ENCODE measurements at places on chromosomes 7 and 10.

DNA sequence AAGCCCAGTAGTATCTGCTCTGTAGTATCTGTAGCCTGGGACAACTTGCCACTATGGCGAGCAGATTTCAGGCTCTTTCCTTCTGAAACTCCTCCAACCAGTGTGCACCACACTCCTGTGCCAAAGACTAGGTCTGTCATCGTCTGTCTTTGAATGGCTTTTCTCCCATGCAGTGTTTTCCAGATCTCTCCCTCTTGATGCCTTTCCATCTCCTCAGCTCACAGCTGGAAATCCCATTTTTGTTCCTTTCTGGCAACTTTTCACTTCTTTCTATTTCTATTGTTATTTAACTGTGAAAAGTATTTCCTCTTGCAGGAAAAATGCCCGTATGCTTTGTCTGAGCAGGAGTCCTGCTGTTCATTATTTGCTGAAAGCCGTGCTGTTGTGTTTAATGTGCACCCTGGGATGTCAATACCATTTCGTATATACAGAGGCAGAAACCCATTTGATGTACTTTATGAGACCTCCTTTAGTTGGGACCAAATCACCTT is 373.7 kb downstream of the PHTF2 start:
- no peak for DNase-seq

DNA sequence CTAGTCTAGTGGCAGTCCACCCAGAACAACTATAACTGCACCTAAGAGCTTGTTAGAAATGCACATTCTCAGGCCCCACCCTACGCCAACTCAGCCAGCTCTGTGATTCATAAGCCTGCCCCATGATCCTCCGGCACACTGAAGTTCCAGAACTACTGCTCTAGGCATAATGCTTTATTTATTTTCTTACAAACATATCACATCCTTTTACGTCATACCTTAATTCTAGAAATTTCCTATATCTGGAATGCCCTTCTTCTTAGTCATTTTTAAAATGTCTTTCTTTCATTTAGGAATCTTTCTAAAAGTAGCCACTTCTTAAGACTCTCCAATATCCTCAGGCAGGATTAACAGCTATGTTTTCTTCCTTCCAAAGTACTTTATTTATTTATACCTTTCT is 480.1 kb downstream of the INHBA start:
- DNase-seq = peak; percentile 28

DNA sequence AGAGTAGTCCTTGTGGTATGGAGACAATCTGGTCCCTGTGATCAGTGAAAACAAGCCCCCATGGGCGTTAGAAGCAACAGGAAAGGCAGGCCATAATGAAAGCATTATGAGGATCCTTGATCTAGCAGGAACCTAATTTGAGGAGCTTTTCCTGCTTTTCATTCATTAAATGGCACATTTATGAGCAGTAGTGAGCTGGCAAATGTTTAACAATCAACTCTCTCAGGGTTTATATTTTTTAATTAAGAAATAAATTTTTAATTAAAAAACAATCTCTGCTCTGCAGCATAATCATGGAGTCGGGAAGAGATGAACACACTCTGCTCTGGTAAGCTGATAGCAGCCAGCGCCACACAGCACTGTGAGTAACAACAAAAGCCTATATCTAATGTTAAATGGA is 11.3 kb upstream of the NEBL start:
- no peak for DNase-seq

DNA sequence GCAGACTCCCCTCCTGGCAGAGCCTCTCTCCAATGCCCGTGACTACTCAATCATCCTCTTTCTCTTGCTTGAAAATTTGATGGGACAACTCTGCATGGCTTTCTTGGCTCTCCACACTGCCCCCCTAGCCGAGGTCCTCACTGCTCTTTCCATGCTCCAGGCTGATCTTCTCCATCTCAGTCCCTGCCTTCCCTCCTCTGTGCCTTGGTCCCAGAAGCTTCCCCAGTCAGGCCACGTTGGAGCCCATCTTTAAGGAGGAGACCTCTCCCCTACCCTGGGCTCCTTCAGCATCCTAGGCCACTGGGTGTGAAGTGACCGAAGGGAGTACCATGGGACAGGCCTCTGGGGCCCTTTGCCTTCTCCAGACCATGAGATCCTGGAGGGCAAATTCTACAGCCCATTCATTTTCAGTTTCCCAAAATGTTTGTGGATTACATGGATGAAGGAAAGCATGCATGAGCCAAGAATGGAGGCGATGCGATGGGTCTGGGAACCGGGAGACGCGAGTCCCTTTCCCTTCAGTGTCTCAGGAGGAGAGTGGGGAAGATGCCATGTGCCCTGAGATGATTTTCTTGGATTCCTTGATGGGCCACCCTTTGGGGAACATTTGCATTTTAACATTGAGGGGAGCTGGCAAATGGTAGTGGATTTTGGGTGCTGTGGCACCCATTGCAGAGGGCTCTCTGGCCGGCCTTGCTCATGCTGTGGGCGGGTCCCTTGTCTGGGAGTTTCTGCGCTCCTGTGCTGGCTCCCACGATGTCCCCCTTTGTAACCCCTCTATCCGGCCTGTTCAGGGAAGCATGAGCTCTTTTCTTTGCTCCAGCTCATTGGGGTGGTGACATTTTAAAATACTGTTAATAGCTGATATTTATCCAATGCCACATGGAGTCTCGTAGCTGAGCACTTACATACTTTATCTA is 376.6 kb downstream of the RPS24 start:
- DNase-seq = no peak

- DNase-seq = no peak
Measured at GRCh38 chr10:89771684-89772083, 70.3 kb downstream of the KIF20B start.

DNA sequence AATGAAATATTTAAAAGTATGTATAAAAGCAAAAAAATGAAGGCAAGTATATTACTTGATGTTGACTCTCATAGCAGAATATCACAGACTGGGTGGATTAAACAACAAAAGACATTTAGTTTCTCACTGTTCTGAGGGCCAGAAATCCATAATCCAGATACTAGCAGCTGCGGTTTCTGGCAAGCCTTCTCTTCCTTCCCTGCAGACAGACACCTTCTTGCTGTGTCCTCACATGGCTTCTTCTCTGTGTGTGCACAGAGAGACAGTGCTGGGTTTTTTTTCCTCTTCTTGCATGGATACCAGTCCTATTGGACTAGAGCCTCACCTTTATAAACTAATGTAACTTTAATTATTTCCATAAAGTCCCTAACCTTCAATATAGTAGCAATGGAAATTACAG is 127.9 kb upstream of the AKR1E2 start:
- peak; percentile 53 for DNase-seq

DNA sequence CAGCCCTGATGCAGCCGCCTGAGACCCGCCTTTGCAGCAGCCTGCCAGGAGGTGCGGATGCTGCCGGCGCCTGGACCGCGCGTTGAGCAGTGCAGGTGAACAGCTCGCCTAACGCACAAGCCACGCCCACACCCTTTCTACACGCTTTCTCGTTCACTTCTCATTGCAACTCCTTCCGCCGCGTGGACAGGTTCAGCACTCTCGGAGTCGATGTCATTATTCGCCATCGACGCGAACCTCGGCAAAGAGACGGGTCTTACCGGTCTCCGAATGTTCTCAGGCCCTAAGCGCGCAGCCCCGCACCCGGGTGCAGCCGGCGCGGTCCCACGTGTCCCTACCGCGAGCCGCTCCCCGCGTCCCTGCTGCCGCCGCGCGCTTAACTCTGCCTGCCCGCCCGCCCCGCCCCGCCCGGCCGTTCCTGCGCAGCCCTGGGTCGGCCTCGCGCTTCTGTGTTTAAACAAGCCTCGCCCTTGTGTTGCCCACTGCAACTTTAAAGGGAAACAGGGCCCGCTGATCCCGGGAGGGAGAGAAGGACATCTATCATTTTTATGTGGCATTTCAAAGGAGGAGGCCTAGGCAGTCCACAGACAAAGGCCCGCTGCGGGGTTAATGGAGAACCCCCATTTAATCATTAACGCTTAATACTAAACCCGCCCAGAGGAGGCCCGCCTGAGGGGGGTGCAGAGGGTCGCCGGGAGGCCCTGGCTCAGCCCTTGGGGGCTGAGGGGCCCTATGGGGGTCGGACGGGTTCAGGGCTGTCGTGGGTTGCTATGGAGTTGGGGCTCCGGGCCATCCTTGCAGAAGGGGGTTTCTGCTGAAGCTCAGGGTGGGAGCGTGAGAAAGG is 128.5 kb downstream of the WDR11 start:
- no peak for DNase-seq

DNA sequence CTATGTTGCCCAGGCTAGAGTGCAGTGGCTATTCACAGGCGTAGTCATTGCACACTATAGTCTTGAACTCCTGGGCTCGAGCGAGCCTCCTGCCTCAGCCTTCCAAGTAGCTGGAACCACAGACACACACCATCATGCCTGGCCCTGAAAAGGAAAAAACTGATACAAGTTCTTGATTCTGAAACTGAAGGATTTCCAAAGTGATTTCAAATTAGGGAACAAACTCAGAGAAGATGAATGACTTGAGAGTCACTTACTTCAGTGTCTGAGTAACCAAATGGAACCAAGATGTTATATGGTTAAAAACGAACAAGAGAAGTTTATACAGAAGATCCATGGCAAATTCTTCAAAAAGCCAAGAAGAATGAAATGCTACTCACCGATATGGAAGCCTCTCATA is 14.4 kb downstream of the CWF19L1 start:
- no peak for DNase-seq

DNA sequence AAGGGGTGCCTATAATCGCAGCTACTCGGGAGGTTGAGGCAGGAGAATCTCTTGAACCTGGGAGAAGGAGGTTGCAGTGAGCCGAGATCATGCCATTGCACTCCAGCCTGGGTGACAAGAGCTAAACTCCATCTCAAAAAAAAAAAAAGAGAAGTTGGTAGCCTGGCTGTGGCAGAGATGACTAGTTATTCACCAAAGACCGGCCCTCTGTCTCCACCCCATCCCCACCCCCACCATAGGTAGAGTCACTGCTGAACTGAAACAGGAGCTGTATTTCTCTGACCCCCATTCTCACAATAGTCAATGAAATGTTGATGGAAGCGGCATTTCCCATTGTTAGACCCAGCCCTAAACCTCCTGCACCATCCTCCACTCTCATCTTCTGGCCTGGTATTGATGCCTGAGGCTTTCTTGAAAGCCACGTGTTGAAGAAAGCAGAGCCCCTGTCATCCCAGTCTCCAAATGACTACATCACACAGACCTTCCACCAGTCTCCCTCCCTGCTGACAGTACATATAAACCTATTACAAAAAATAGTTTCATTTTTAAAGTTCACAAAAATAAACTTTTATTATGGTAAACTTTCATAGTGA is 9.4 kb upstream of the PIK3CG start:
- no peak for DNase-seq

DNA sequence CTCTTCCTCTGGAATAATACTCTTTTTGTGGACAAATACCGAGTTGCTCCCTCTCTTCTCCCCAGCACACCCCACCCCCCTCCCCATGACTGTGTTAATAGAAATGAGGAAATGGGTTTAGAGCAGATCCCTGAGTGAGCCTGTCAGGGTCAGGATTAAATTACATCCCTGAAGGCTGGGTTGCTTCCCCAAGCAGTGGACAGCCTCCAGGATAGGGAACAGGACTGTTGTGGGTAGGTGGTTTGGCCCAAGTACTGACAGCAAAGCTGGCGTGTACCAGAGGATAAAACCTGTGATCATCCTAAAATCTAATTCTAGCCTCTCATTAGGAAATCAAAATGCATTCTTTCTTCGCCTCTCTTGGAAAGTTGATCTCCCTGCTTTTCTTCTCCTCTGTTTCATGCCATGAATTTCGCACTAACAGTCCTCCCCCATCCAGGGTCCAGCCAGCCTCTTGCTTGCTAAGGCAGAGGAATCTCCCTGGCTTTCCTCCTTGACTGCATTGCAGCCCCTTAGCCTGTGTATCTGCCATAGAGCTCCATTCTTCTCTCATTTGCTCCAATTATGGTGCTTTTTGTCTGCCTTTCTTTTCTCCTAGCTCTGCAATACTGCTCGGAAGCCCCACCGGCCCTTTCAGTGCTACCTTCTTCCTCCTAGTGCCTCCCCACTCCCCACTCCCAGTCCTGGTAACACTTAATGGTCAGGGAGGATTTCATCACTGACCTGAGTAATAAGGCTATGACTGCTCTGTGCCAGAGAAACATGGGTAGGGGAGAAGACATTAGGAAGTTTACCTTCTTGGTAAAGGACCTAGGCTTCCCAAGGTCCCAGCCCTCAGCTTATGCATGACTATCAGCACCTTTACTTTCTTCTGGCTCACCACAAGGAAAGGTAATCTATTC is 8.4 kb downstream of the LRRC4 start:
- peak; percentile 81 for DNase-seq

DNA sequence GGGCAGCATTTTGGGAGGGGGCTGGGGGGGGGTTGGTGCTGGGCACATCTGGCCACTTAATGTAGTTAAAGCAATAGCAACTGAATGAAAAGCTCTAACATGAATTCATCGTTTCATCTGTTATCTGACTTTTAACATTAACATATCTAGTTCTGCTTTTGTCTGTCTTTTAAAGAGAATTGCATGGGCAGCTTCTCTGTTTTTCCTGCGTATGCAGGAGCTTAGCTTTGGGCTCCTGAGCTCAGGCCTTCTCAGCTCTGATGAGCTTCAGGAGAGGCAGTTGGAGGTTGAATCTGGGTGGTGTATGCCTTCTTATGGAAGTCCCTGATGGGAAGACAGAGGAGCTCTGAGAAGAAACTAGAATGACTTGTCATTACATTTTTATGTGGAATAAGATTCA is 58.4 kb downstream of the DNAJB6 start:
- no peak for DNase-seq

- peak; percentile 23 for DNase-seq
Measured at GRCh38 chr7:115910541-115911164, 119.9 kb downstream of the TFEC start.

GRCh38 chr10:132232023-132232951 is 45.5 kb downstream of the DPYSL4 start:
- DNase-seq = no peak
